ENCODE measurements at places on chromosomes 12 and 14.
A peak's percentile ranks its signal among the peaks of the same experiment; 100 is the strongest.

DNA sequence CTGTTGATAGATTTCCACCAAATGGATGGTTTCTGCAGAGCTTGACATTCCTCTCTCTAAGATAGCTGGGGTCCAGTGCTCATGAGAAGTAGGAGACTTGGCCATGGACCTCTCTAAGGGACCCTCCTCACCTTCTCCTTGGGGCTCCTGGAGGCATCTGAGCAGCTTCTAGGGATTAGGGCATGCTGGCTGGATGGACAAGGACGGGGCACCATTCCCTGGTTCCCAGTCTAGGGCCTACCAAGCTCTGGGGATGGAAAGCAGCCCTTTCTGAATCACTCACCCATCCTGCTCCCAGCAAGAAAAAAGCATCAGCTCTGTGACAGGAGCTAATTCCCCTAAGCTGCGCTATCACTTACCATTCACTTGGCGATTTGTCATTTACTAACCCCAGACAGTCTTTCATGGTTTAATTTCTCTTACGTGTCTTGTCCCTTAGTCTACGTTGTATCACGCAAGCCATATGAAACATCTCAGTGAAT lies 39.5 kb downstream of the VWF start:
- no peak for DNase-seq

DNA sequence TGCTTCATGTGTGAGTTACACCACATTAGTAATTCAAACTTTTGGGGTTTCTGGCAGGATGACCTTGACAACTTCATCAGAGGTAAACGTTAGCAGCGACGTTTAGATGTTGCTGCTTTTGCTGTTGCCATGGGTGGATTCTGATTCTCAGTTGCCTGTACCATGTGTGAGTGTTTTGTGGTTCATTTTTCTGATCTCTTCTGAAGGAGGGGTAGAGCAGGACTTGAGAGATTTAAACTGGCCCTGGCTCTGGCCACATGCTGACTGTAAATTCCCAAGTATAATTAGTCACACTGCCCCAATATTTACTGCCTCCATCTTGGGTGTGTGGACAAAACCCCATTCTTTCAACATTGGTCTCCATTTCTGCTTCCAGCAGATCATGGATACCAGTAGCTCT lies 110.4 kb downstream of the ETV6 start:
- no peak for DNase-seq

DNA sequence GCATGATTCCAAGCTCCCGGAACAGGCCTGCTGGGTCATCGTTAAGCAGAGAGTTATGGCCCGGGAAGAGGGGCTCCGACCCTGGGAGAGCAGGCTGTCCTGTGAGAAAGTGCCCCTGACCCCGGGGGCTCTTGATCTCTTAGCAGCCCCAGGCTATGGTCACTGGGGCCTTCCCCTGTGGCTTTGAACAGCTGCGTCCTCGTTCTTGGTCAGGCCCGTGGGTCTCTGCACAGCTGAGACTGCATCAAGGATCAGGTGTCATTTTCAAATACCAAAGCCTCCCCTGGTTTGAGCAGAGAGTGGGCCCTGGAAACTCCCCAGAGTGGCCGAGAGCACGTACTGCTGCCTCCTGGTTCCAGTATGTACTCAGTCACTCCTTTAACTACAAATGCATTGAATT lies 114.8 kb downstream of the ESRRB start:
- DNase-seq = no peak

- peak; percentile 36 for DNase-seq
Measured at GRCh38 chr12:40921563-40922163, 229.4 kb downstream of the CNTN1 start.

GRCh38 chr12:105104762-105105161 lies 2.8 kb upstream of the WASHC4 start:
- no peak for DNase-seq

GRCh38 chr14:74988993-74989392 lies 13.7 kb upstream of the EIF2B2 start:
- no peak for DNase-seq

GRCh38 chr12:46219877-46220655 lies 48.8 kb downstream of the SLC38A1 start:
- no peak for DNase-seq

- no peak for DNase-seq
Measured at GRCh38 chr12:91667694-91668093, 478.0 kb downstream of the BTG1 start.

- no peak for DNase-seq
Measured at GRCh38 chr12:91009319-91009950, 4.7 kb upstream of the EPYC start.

DNA sequence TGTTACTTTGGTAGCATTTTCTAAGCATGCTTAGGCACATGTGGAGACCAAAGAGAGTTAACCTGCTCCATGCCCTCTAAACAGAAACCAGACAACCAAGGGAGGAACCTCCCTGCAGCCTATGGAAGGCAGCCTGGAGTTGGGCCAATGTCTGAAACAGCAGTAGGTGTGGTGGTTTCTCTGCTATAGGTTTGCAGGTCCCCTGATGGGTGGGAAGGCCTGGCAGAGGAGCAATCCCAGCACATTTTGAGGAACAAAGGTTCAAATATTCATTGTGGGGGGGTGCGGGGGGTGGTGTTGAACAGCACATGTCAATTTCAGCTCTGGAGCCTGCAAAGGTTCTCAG lies 65.4 kb downstream of the DACT1 start:
- no peak for DNase-seq

GRCh38 chr12:64269161-64269560 lies 47.1 kb upstream of the KICS2 start:
- DNase-seq = peak; percentile 18

DNA sequence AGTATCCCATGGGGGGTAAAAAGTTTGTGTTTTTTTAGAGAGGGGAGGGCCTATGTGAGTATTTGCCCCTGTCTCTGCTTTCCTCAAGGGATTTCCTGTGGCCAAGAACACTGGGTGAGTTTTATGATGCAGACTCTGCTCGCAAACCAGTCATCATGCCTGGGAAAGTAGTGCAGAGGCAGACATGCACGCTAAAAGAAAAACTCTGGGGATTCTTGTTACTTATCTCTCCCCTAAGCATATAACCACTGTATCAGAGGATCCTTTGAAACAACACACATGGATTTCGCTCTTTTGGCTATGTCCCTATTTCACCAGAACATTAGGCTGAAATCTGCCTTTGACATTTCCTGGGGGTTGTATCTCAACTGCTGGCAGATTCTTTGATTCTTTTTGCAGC lies 1845.8 kb upstream of the SEL1L start:
- DNase-seq = no peak

GRCh38 chr14:31297701-31298344 lies 90.2 kb upstream of the HECTD1 start:
- DNase-seq = no peak

- no peak for DNase-seq
Measured at GRCh38 chr14:69324341-69324931, 64.5 kb downstream of the GALNT16 start.

DNA sequence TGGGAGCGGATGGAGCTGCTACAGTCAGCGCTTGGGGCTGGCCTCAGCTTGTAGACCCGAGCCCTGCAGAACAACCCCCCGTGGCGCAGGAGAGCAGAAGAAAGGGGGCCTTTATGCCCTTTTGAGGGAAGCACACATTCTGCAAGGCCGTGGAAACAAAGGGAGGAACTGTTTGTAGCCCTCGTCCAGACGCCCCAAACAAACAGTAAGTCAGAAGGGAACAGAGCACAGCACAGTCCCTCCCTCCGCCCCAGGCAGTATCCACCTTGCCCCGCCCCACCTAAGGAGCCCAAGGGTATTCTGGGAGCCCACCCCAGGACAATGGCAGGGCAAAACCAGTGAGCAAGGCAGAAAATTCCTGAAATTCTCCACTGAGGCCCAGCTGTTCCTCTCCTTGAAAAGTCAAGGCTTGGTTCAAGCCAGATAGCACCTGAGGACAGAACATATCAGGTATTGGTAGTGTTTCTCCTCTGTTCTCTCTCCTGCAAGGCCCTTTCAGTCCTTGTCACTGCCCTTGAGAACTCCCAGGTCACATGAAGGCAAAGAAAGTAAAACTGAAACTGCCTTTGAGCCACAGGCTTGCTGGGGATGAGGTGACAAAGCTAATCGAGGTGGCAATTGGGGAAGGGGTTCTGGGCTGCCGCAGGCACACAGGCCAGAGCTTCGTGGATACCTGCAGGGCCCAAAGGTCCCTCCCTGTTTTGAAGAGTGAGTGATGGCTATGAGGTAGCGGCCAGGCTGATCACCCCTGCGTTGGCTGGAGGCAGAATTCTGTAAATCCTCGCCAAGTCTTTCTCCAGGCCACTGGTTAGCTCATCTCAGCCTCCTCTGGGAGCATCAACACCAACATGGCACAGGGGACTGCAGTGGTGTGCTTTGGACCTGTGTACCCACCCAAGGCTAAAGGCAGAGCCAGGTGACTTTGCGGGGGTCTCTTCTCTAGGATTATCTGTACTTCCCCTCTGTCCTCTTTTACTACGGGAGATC lies 499 bp downstream of the DGLUCY start:
- peak; percentile 93 for DNase-seq

- no peak for DNase-seq
Measured at GRCh38 chr12:79883216-79883615, 51.7 kb downstream of the PPP1R12A start.

DNA sequence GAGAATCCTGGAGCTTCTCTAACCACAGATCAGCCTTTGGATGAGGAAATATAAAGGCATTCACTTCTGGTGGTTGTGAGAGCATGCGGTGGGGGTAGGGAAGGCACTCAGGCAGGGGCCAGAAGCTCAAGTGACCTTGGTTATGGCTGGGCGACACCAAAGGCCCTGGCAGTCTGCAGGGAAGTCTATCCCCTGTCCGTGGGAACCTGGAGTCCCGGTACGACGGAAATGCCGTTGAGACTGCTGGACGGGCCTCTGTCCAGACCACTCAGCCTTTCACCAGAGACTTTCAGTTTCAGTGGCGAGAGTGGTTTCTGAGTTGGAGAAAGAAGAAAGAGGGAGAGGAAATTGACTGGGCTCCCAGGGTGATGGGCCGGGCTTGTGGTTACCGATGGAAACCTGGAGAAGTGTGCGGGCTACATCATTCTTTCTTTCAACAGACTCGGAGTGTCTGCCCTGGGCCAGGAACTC lies 20.9 kb downstream of the ISCA2 start:
- no peak for DNase-seq

Data from NCI-H2171 treated with DMSO at 0.1 percent for 48 hours (cell line).